D721Med (cell line): ENCODE measurements at places on chromosomes 5 and 9.

DNA sequence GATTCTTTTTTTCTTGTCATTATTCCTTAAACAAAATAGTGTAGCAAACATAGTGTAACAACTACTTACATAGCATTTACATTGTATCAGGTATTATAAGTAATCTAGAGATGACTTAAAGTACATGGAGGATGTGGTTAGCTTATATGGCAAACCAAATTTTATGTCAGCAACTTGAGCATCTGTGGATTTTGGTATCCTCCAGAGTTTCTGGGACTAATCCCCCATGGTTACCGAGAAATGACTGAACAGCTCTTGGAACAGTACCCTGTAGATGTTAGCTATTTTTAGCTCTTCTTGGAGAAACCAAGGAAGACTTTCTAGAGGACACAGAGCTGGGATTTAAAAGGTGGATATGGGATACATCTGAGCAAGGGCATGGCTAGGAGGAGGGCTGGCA lies 157.6 kb upstream of the KLF4 start:
- DNase-seq = no peak

- no peak for DNase-seq
Observed at GRCh38 chr5:51326844-51327243, 56.4 kb upstream of the ISL1 start.

- DNase-seq = no peak
Observed at GRCh38 chr9:93183131-93183662, 742 bp upstream of the WNK2 start.

- DNase-seq = no peak
Observed at GRCh38 chr5:61287474-61287873, 44.6 kb upstream of the ZSWIM6 start.

GRCh38 chr5:159230657-159231056 lies 21.3 kb upstream of the RNF145 start:
- DNase-seq = no peak

- no peak for DNase-seq
Observed at GRCh38 chr5:15702102-15702501, 202.1 kb downstream of the FBXL7 start.
